ENCODE measurements at places on chromosomes 5 and 9. TPM values are rescaled to one million over a fixed set of nuclear protein-coding genes. Genes with fewer than 3 reads are reported as not detected.

Gene AGTPBP1
- 6.8 TPM for total RNA-seq

Gene RPL35
- total RNA-seq = 418 TPM

Gene PMPCA
- total RNA-seq = 55.1 TPM

Gene ANKRD18B
- 0.06 TPM for total RNA-seq

Gene NUTM2G
- 0.11 TPM for total RNA-seq

Gene FOXD4
- total RNA-seq = not detected

DNA sequence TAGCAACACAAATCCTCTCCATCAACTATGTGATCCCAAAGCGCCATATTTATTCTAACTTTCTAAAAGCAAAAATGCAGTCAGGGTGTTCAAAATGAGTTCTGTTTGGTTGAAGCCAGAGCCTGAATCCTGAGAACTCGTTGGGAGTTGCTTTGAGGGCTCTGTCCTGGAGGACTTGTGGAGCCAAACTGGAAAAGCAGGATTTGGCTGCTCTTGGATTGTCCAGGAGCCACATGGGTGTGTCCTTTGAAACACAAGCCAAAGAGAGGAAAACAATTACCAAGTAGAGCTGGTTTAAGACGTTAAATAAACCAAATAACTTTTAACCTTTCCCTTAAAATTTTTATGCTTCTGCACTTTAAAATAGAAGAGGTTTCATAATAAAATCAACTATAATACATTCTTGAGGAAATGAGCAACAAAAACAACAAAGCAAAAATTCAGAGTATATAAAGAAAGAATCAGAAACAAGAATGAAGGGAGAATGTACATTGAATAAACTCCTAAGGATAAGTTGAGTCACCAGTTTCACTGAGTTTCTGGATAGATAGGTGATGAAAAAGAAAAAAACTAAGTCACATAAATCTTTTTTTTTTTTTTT lies 13.5 kb downstream of the C5orf46 start:
- no peaks in the 10 kb centered on the region for H3K36me3 ChIP-seq
- no peak for DNase-seq
- no peak overlapping the region for H3K4me3 ChIP-seq

GRCh38 chr5:36168737-36169136 lies 16.8 kb downstream of the SKP2 start:
- no peaks in the 10 kb centered on the region for H3K27me3 ChIP-seq
- no peak overlapping the region for H3K27ac ChIP-seq
- DNase-seq = no peak
- H3K4me3 ChIP-seq = no peak overlapping the region

DNA sequence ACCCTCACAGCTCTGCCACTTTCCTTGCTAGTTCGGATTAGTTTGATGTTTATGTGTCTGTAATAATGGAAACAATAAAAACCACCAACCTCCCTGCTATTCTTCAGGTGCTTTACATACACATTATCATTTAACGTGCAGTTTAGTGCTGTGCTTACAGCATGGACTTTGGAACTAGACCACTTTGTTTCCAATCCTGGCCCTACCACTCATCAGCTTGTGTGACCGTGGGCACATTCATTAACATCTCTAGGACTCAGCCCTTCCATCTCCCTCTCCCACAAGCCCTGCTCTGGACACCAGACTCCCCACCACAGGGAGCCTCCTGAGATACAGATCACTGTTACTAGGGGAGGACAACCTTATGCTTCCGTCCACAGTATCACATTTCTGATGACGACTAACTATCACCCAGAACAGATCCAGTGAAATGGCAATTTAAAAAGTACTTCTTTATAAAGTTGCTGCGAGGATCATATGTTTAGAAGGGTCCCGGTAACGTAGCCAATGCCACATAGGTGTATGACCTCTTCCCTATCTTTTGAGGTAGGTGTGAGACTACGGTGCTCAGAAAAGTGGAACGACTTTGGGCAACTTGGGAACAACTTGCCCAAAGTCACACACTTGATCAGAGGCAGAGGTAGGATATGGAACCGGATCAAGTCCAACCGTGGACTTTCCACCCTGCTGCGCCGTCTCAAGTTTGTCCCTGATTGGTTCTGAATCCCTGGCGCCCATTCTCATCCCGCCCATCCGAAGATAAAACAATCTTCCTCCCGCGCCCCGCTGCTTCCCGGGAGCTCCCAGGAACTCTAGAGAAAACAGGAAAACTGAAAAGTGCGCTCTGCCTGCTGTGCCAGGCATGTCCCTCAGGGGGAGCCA lies 132.4 kb upstream of the NIPBL start:
- H3K36me3 ChIP-seq = no peaks in the 10 kb centered on the region
- H3K4me1 ChIP-seq = no peaks in the 10 kb centered on the region
- peak overlapping the region; percentile 56 for H3K4me3 ChIP-seq
- H3K27me3 ChIP-seq = no peaks in the 10 kb centered on the region
- no peak overlapping the region for H3K27ac ChIP-seq
- peak; percentile 74 for DNase-seq

GRCh38 chr5:53326424-53327153 lies 153.8 kb upstream of the FST start:
- no peaks in the 10 kb centered on the region for H3K36me3 ChIP-seq
- H3K4me1 ChIP-seq = peaks cover 14% of the 10 kb centered on the region
- H3K4me3 ChIP-seq = no peak overlapping the region

DNA sequence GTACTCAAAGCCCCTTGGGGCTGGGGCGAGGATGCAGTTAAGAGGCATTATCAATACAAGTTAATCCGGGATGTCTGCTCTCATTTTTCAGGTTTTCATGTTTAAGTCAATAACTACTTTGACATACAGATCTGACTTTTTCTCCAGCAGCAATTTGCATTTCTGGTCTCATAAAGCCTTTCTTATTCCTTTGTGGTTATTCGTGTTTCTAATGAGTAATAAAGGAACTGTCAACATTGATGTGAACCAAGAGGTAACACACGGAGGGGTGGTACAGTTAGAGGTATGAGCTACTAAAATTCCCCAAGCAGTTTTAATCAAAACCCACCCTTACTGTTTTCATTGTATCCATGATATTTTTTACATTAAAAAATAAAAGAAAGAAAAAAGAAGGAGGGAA lies 138.0 kb upstream of the NFIB start:
- no peak overlapping the region for H3K4me3 ChIP-seq
- H3K27ac ChIP-seq = no peak overlapping the region
- H3K27me3 ChIP-seq = no peaks in the 10 kb centered on the region

DNA sequence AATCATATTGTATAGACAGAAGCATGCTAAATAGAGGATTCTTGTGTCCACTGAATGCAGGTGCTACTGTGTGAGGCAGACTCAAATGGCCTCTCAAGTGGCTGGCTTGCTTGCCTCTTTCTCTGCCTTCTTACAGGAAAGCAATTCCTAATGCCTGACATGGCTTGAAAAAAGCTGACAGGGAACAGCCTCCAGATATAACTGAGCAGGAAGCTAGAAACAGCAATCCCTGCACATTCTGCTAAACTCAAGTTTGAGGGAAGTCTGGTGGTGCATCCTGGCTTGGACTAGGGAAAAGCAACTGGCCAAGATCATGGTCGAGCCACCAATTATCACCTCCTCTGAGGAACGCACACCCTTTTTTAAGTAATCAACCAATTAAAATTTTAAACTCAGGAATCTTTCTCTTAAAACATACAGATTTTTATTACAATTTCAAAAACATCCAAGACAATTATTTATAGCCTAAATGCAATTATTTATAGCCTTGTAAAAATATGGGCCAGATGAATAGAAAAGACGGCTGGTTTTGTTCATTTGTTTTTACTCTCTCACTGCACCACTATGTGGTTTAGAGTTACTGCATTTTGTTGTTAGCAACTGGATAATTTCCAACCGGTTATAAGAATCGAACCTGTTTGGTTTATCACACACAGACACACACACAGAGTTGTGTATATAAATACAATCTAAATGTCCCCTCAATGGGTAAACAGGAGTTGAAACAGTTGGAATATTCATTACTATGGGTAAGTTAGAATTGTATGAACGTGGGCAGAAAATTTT lies 290.9 kb upstream of the ANKRD55 start:
- no peaks in the 10 kb centered on the region for H3K36me3 ChIP-seq
- no peak overlapping the region for H3K4me3 ChIP-seq
- DNase-seq = no peak
- H3K27me3 ChIP-seq = no peaks in the 10 kb centered on the region
- H3K27ac ChIP-seq = no peak overlapping the region

DNA sequence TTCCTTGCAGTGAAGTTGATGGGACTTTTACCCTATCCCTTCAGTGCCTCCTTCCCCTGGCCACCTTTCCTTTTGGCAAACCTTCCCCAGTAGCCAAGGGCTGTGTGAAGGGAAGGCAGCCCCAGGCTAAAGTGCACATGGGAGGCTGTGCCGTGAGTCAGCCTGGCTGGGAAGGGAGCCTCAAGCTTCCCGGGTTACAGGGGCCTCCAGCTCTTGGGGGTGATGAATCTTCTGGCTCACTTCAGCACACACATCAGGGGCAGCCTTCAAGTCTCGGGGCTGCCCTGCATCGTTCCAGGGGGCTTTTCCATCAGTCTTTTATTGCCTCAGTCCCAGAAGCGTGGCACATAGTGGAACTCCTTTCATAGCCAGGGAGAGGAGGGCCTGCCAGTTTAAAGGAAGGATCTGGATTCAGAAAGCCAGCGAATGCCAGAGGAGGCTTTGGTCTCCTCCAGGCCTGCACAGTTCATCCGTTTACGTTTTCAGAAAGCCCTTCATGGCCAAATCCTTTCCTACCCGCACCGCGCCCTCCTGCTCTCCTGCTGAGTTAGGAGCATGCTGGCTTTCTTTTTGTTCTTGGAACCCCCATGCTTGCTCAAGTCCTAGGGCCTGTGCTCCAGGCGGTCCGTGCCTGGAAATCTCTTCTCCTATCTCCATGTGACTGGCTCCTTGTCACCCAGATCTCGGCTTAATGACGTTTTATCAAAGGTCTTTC lies 134.8 kb upstream of the KLF4 start:
- H3K36me3 ChIP-seq = no peaks in the 10 kb centered on the region
- no peak overlapping the region for H3K27ac ChIP-seq
- H3K4me3 ChIP-seq = no peak overlapping the region
- H3K27me3 ChIP-seq = no peaks in the 10 kb centered on the region
- H3K4me1 ChIP-seq = no peaks in the 10 kb centered on the region
- no peak for DNase-seq

DNA sequence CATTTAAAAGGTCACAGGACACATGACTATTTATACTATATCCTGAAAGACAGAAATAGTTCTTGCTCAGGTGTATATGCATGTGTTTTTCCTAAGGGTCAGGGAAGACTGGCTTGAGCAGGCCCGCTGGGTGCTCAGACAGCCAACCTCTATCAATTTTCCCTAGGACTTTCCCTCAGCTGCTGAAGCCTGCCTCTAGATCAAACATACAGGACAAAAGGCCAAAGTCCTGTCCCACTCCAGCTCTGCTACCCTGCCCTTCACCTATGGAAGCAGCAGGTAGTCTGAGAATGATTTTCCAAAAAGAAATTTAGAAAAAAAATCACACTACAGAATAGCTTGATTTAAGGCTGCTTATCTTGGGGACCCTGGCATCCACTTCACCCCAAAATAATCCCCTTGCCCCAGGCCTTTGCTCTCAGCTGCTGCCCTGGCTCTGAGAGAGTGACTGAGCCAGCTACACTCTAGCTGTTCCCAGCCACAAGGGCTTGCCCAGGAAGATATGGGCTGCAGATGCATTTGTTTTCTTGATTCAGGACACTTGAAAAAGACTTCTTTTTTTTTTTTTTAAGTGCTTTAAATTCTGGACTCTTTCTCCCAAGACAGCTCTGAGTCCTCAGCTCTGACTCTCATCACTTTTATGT lies 42.5 kb downstream of the KLHL3 start:
- peaks cover 13% of the 10 kb centered on the region for H3K4me1 ChIP-seq
- H3K4me3 ChIP-seq = no peak overlapping the region
- no peaks in the 10 kb centered on the region for H3K36me3 ChIP-seq
- no peaks in the 10 kb centered on the region for H3K27me3 ChIP-seq

- H3K27ac ChIP-seq = no peak overlapping the region
- no peaks in the 10 kb centered on the region for H3K27me3 ChIP-seq
- no peak overlapping the region for H3K4me3 ChIP-seq
- no peak for DNase-seq
- no peaks in the 10 kb centered on the region for H3K4me1 ChIP-seq
These were observed 26.8 kb upstream of the PAX5 start for GRCh38 chr9:37060833-37061232.

GRCh38 chr9:69012696-69013381 lies 1.1 kb downstream of the PRKACG start:
- no peak for DNase-seq
- H3K4me3 ChIP-seq = no peak overlapping the region
- no peaks in the 10 kb centered on the region for H3K36me3 ChIP-seq
- H3K27me3 ChIP-seq = no peaks in the 10 kb centered on the region
- no peaks in the 10 kb centered on the region for H3K4me1 ChIP-seq

DNA sequence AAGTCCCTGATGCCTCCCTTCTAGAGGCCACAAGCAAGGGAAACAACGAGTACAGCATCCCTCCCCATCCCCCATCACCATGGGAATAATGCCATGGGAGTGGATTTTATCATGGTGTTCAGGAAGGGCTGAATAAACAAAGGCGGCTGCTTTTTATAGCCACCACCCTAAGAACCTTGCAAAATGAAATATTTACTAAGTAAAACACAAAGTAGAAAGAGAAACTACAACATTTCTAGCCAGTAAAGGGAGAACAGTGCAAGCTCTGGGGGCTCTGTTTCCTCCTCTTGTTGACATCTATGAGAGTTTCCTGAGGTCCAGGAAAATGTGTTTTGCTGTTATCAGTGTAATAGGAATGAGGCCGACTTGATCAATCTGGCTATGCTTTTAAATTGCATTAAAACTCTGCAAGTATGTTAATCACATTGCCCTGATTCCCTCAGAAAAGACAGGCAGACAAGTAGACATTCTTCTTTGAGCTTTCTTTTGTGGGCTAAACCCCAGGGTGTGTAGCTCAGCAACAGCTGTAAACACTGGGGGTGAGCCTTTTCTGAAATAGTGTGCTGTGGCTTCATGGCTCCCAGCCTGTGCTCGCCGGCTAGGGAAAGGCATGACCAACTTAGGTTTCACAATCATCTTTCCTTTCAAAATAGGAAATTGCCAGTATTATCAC lies 31.1 kb downstream of the SV2C start:
- H3K4me3 ChIP-seq = no peak overlapping the region
- H3K27ac ChIP-seq = no peak overlapping the region
- DNase-seq = no peak
- no peaks in the 10 kb centered on the region for H3K36me3 ChIP-seq
- H3K27me3 ChIP-seq = no peaks in the 10 kb centered on the region
- no peaks in the 10 kb centered on the region for H3K4me1 ChIP-seq

DNA sequence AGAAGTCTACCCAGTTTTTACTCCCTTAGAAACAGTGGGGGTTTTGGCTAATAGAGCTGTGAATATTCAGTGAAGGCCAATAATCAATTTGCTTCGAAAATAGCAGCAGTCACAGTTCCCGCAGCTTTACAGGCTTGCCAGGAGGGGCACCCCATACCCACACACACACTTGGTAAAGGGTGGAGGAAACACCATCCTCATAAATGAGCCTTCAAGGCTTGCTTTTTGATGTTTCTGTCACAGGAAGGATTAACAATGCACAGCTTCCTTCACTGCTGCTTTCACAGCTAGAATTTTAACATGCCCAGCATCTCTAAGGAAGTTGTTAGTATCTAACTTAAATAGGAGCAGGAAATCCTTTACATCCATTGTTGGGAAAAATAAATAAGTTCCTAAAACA lies 1247.5 kb upstream of the C9orf72 start:
- H3K27me3 ChIP-seq = no peaks in the 10 kb centered on the region
- no peak overlapping the region for H3K4me3 ChIP-seq
- no peaks in the 10 kb centered on the region for H3K36me3 ChIP-seq
- DNase-seq = no peak
